ENCODE measurements at places on chromosomes 11 and 22.

DNA sequence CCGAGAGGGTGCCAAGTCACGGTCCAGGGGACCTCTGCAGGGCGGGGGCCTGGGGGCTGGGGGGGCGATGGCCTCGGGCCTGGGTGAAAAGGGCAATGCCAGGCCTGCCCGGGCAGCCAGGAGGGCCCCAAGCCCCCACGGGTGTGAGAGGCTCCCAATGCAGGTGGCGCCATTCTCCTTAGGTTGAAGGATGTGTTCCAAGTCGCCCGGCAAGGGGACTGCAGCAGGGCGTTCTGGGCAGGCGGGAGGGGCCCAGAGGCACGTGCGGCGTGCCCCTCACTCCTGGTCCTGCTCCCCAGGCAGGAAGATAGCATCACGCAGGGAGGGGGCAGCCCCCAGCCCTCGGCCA lies 730 bp upstream of the TNNI2 start:
- DNase-seq, result no peak

DNA sequence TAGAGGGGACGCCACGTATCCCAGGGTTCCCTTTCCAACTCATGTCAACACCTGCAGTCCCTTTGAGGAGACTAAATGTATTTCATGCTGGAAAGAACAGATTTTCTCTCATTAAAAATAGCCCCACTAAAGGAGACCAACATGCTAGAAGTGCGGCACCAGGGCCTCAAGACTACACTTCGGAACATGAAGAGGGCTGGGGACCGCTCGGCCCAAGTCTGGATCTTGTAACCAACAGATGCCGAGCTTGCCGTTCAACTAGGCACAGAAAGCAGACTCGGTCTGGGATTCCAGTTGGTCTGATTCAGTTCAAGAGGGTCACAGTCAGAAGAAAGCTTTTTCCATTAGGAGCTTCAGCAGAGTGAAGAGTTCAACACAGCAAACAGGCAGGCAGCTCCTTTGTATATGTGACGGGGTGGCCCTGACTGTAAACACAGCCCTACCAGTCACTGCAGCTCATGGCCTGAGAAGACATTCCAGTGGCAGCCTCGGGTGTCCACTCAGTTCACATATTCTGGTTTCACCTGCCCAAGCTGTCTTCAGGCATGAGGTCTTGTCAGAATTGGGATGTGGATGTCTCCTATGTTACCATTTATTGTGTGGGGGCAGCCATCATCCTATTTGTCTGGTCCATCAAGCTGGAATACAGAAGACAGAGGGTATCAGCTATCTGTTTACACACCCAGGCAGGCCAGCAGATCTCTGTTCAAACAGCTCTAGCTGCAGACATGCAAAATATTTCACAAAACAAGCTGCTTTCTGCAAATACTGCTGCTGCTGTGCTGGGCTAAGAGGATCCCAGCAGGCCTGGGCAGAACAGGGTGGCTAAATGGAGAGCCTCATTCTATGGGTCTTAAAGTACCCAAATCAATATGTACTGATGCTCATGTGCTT lies 8.8 kb downstream of the RIC8A start:
- DNase-seq, result no peak

- no peak for DNase-seq
Observed at GRCh38 chr11:27201454-27202302, 161.1 kb downstream of the BBOX1 start.

- DNase-seq, result no peak
Observed at GRCh38 chr11:57815877-57816276, 54.3 kb downstream of the CTNND1 start.

DNA sequence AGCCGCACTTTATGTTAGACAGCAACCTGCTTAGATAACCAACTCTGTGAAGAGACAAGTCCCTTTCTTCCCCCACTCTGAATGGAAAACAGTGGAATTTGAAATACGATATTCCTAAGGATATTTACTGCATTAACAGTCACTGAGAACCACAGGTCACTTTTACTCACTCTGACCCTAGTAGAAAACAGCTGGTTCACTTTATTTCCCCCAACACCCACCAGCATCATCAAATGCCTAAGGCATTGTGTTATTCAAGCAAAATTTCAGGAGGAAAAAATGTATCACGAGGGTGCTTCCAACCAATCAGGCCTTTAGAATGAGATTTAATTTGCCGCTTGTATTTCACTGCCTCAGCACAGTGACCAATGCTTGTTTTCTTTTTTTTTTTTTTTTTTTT lies 1134.1 kb upstream of the CCDC90B start:
- DNase-seq, result no peak

GRCh38 chr11:20388096-20389055 lies 860 bp downstream of the PRMT3 start:
- DNase-seq, result no peak

DNA sequence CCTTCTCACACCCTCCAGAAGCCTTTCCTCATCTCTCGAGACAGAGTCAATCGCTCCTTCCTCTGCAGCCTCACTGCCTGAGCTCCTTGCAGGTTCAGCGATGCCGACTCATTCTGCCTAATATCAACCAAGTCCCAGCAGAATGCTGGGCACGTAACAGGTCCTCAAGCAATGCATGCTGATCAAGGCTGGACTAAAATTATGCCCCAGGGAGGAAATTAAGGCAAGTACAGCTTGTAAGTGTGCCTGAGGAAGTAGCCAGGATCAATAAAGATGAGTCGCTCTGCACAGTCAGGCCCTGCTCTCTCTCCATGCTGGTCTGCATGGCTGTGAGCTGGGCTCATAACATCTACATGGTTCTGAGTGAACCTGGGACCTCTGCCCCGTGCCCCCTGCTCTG lies 25.6 kb upstream of the NRIP3 start:
- no peak for DNase-seq

DNA sequence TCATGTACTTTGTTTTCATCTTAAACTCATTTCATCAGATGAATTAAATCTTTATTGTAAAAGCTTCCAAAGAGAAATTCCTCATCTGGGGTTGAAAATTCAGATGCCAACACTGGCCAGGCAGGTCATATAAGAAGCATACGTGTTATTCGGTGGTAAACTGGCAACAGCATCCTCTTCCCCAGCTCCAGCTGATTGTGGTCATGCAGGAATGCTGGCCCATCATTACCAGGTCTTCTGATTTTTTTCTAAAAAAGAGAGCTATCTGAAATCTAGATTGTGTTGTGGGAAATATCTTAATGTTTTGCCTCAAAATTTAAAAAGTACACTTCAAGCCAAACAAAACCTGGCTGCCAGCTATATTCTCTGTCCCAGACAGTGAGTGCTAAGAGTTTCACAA lies 53.6 kb downstream of the ARFGAP2 start:
- no peak for DNase-seq

- no peak for DNase-seq
Observed at GRCh38 chr11:10379022-10379421, 74.1 kb downstream of the ADM start.

DNA sequence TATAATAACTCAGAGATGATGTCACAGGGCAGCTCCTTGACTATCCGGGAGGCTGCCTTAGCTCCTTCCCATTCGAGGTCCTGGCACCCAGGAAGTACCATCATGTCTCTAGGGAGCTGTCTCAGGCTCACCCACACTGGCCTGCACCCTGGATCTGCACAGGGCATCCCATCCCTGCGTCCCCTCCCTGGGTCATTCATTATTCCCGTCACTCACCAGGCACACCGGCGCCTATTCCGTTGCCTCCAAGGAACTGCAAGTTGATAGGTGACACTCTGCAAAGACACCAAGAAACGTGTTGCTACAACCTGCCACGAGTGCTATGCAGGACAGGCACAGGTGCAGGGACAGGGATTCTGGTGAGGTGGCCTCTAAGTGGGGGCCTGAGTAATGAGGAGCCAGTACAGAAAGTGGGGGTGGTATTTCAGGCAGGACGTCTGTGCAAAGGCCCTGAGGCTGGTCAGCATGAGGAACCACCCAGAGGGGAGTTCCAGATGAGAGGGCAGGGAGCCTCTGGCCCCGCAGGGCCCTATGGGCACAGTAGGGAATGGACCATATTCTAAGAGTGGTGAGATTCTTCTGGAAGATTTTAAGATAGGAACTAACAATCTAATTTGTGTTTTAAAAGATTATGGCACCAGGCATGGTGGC lies 71.6 kb upstream of the SHANK2 start:
- no peak for DNase-seq

- DNase-seq, result no peak
Observed at GRCh38 chr11:126808836-126809235, 191.7 kb downstream of the KIRREL3 start.

DNA sequence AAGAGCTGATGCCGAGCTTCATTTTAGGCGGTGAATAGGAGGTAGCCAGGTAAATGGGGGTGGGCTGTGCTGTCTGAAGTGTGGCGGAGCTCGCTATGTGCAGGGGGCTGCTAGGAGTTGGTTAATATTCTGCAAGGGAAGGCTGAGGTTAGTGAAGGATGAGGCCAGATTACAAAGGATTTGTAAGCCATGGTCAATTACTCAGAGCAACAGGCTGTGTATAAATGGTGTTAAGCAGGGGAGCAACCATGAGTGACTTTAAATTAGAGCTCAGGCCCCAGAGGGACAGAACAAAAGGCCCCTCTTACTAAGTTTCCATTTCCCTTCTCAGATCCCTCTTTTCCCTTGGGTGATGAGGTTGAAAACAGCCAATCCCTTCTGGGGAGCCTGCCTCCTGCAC lies 7.3 kb upstream of the MCAM start:
- DNase-seq, result no peak
